ENCODE measurements at places on chromosomes 7 and 10.

DNA sequence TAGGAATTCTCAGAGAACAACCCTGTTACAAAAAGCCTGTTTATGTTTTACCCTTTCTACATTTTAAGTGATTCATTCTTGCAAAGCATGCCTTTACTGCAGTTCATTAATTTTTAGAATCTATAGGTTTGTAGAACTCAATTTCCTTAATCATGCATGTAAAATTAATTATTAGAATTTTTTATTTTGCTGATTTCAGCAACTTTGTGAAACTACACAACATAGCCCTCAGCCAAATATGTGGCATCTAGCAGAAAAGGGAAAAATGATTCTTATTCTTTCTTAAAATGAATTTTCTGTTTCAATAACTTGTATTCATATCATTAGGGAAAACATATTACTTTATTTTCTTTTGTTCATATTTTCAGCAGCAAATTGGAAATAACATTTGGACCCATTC lies 392.9 kb upstream of the PFKP start:
- no peak for DNase-seq

GRCh38 chr7:87567052-87567451 lies 33.6 kb downstream of the ABCB1 start:
- no peak for DNase-seq

DNA sequence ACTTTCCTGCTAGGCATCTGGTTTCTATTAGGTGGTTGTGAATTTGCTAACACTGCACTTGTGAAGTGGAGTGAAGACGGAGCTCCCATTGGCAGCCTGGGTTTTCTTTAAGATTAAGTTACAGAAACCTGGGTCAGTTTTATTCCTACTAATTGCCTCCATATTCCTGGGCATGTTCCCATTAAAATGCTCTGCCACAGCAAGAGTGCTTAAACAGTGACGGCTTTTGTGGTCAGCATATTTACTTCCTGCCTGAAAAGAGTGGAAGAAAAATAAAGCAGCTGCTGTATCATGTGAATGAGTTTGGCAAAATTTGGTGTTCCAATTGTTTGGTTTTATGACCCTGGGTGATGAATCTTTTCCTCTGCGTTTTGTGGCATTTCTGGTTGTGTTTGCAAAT lies 96.9 kb upstream of the PLXDC2 start:
- DNase-seq: no peak

- no peak for DNase-seq
These were observed 33.3 kb downstream of the A1CF start for GRCh38 chr10:50851884-50852671.

- no peak for DNase-seq
These were observed 3.0 kb upstream of the FGF8 start for GRCh38 chr10:101778781-101779543.

DNA sequence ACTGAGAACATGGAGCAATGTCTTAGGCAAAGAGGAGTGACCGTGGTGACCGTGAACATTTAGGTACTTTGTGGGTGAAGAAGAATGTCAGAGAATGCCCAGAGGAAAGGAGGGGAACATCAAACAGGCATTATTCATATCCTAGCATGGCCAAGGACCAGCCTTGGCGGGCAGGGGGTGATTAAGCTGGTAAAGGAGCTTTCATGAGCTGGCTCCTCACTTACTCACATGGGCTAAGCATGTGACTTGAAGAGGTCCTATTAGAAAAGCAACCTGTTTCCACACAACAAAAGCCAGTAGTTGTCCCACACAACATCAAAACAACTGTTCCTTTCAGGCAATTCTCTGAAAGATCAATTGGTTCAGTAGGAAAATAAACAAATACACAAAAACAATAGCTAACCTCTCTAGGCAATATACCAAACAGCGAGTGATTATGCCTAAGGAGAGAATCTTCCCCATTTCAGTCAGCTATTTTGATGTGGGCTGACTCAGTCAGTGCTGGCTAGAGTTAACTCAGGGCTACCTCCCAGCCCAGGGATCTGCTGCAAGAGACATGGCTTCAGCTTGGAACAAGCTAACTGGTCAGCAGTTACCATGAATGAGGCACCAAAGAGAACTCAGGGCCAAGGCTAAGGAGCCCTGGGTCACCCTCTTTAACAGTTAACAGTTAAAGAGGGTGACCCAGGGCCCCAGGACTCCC lies 283.5 kb downstream of the ARHGAP12 start:
- no peak for DNase-seq

GRCh38 chr7:83085299-83085698 lies 77.4 kb downstream of the PCLO start:
- DNase-seq: no peak

DNA sequence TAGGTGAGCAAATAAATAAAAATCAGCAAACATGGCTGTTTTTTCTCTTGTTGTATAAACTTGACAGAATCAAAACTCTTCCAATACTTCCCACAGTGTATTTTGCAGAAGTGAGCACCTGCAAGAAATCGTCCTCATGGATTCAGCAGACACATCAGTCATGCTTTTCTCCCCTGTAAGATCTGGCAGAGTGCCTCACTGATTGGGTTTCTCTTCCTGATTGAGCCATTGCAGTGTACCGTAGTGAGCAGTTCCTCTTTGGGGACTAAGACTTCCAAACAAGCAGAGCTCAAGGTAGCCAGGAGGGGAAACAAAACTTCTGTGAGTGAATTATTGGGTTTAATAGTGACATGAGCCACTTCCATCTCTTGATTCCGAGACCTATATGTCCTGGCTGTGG lies 2.2 kb upstream of the CCDC3 start:
- no peak for DNase-seq

- no peak for DNase-seq
These were observed 117.9 kb upstream of the EEPD1 start for GRCh38 chr7:36035186-36035585.

GRCh38 chr7:43387932-43388331 lies 195.0 kb upstream of the STK17A start:
- no peak for DNase-seq

- DNase-seq: no peak
These were observed 631.4 kb upstream of the POT1 start for GRCh38 chr7:125561006-125561405.

GRCh38 chr7:110944966-110945644 lies 145.8 kb upstream of the LRRN3 start:
- DNase-seq: no peak

Data from stimulated activated CD4-positive, alpha-beta T cell treated with anti-CD3 and anti-CD28 coated beads, Interleukin-2, amount 100 ng/mL, for 4 hours (primary cell).